MCF 10A (cell line): ENCODE measurements at places on chromosomes 12 and 14.

GRCh38 chr14:58972233-58973017 lies 216.0 kb upstream of the DAAM1 start:
- DNase-seq = no peak

GRCh38 chr12:56129942-56130495 lies 2.0 kb downstream of the ESYT1 start:
- no peak for DNase-seq

- no peak for DNase-seq
These were observed 396.1 kb downstream of the TMTC2 start for GRCh38 chr12:83082690-83083276.

- DNase-seq = no peak
These were observed 10.2 kb downstream of the GNG2 start for GRCh38 chr14:51870606-51871005.

DNA sequence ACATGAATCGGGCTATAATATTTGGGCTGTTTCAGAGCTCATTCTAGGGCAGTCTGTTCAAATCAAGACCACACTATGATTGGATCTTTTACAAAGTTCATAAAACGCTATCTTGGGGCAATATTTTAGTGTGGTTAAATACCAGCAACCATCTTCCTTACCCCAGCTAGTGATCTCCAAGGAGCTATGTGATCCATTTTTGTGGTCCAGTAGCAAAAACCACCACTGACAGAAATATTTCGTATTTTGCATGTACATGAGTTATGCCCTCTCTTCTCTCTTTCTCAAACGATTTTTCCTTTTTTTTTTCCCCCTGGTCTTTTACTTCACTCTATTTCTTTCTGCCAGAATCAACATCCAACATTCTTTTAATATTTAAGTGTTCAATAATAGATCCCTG lies 280.6 kb upstream of the KITLG start:
- no peak for DNase-seq

DNA sequence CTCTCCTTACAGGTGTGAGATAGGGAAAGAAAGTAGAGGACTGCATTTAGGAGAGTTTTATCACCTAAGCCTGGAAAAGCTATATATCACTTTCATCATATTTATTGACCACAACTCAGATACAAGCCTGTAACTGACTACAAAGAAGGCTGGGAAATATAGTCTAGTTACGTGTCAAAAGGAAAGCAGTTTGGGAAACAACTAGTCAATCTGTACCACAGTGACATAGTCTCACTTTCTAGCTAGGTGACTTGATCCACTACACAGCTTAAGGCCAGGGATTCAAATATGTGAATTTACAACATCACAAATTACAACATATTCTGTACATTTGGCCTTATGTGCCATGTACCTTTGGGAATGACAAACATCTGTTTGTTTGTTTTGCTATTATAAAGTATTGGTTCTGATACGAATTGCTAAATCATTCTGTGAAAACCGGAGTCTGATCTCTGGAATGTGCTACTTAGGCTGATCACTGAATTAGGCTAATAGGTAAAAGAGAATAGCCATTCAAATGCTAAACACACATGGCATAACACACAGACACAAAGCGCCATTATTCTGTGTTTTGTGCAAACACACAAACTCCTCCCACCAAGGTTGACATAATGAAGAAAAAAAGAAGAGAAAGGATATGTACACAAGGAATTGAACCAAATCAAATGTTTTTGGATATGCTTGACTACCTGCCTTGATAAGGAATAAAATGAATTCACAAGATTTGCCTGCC lies 279.8 kb downstream of the DUSP6 start:
- DNase-seq = no peak

DNA sequence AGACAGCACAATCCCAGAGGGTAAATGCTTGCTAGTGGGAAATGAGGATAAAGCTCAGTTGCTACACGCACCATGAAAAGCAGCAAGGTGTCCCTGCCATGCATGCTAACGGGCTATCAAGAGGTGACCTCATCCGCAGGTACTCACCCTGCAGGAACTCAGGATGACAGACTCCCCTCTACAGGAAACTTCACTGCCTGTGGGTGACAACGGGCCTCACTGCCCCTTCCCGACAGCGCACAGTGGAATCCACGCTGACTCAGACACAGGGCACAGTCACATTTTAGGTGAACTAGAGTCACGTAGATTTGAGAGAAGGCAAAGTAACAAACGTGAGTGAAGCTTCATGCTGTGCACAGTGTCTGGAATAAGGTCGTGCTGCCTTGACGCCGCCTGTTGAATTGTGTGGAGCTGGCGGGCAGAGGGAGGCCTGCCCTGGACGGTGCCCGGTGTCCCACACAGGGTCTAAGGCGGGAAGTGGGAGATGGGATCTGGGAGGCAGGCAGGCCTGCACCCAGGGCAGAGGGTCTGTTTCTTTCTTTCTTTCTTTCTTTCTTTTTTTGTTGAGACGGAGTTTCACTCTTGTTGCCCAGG lies 331.8 kb downstream of the TMEM132D start:
- no peak for DNase-seq

- peak; percentile 70 for DNase-seq
These were observed 9.5 kb downstream of the HHIPL1 start for GRCh38 chr14:99654235-99654985.

- peak; percentile 76 for DNase-seq
These were observed 51.5 kb downstream of the ST8SIA1 start for GRCh38 chr12:22283006-22283506.

DNA sequence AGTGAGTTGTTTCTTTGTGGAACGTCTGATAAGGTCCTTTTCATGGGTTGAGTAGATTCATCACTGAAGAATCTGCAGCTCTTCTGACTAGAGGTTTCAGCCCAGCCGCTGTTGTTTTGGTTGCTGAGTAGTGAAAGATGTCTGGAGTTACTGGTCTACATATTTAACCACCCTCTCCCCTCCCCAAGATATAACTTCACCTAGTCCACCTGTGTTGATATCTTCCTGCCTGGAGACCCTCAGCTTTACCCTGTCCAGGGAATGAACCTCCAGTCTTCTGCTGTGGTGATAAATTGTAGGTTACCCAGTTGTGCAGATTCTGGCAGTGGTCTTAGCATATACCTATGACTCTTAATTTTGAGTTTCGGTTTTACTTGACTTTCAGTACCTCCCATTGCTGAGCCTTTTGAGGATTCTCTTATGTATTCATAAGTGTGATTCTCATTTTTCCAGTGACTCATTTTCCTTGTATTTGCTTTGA lies 62.9 kb downstream of the CCDC91 start:
- no peak for DNase-seq

DNA sequence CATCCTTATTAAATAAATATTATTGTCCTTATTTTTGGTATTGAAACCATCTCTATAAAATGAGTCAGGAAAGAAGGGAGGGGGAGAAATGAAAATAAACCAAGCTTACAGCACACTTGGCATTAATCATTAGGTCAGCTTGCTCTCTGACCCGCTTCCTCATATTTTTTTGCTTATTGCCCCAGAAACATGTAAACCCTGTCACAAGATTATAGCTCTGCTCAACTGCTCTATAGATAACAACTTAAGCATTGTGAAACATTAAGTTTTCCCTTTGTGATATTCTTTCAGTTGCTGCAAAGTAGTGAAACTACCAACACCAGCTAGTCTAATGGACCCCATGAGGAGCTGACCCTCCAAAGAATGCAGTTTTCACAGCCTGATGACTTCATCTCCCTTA lies 819.5 kb downstream of the SLC16A7 start:
- no peak for DNase-seq

- DNase-seq = no peak
These were observed 214.2 kb downstream of the CACNA1C start for GRCh38 chr12:2266666-2267620.

- DNase-seq = no peak
These were observed 31.2 kb upstream of the MED13L start for GRCh38 chr12:116308647-116309046.

GRCh38 chr14:71320734-71321573 lies 413.7 kb downstream of the PCNX1 start:
- peak; percentile 66 for DNase-seq

DNA sequence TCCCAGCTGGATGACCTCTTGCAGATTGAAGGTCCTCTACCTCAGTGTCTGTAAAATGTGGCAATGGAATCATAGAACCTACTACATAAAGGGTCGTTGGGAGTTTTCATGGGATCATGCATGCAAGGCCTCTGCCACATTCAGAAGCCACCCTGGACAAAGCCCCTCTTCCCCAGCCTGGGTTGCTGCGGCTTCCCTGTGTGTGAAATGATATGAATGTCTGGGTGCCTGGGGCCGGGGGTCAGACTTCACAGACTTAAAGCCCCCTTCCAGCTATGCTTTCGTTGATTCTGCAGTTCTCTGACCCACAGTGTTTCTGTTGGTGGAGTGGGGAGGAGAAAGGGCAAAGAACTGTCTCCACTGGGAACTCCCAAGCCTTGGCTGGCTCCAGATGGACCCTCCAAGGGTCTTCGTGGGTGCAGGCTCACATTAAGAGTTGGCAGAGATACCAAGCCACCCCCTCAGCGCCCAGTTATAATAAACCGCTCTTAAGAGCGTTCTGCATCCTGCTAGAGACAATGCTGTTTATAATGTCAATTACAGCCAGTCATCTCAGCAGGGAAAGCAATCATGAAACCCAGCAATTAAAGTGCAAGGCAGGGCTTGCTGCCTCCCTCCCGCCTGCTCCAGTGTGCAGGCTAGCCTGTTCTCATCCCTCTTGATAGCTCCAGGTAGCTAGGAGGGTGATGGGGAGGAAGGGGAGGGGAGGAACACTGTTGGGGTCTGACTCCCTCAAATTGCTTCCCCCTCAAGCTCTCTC lies 210.9 kb upstream of the FKBP4 start:
- no peak for DNase-seq
